ENCODE measurements at places on chromosomes 6 and 20. TPM values are rescaled to one million over a fixed set of nuclear protein-coding genes. Genes with fewer than 3 reads are reported as not detected.

Gene SAMD5
- polyA plus RNA-seq, result 4.3 TPM

Gene CLIC5
- polyA plus RNA-seq, result 10.1 TPM

Gene MUCL3
- not detected for polyA plus RNA-seq

Gene ADAT2
- 5.0 TPM for polyA plus RNA-seq

Gene EFCAB8
- 0.36 TPM for polyA plus RNA-seq

Gene SAPCD1
- 10.5 TPM for polyA plus RNA-seq

Gene APOBEC2
- 1.0 TPM for polyA plus RNA-seq

Gene COL19A1
- polyA plus RNA-seq, result 1.4 TPM

Gene SDHAF4
- polyA plus RNA-seq, result 22.8 TPM

Measured in spinal cord (tissue), 10 donors.